Vein endothelial cell (primary cell): ENCODE measurements at places on chromosomes 6 and 20. TPM values are rescaled to one million over a fixed set of nuclear protein-coding genes. Genes with fewer than 3 reads are reported as not detected.

The ANKRD6 gene
- 6.9 and 7.5 TPM in 2 replicates for total RNA-seq

The RBM38 gene
- total RNA-seq: 22.0 and 25.8 TPM in 2 replicates

The ADGRF4 gene
- not detected in 2 replicates for total RNA-seq

The METTL24 gene
- total RNA-seq: not detected in 2 replicates

The TNF gene
- total RNA-seq: not detected in 2 replicates

The TASP1 gene
- total RNA-seq: 6.5 and 9.6 TPM in 2 replicates

The CCN6 gene
- not detected in 2 replicates for total RNA-seq

The SLC17A3 gene
- total RNA-seq: not detected in 2 replicates

The OPN5 gene
- not detected in 2 replicates for total RNA-seq

The MEP1A gene
- total RNA-seq: not detected in 2 replicates

The CTAGE9 gene
- not detected in 2 replicates for total RNA-seq

The CALHM4 gene
- 0.33 and 0.38 TPM in 2 replicates for total RNA-seq

The DYNLT2 gene
- 0.98 and 1.1 TPM in 2 replicates for total RNA-seq

The LINC00237 gene
- not detected in 2 replicates for total RNA-seq

The IYD gene
- total RNA-seq: not detected in 2 replicates

The C20orf202 gene
- 0.33 TPM in 1 of 2 replicates, not detected in the other for total RNA-seq

The BPI gene
- not detected in 2 replicates for total RNA-seq

The HSPA12B gene
- total RNA-seq: 3.9 and 11.1 TPM in 2 replicates

The SLC22A16 gene
- not detected in 2 replicates for total RNA-seq

The B3GALT4 gene
- total RNA-seq: 2.6 and 5.9 TPM in 2 replicates

The SCGN gene
- total RNA-seq: not detected in 2 replicates

The PTCHD4 gene
- total RNA-seq: 23.5 and 24.5 TPM in 2 replicates

The IL17A gene
- total RNA-seq: not detected in 2 replicates

The RPS21 gene
- 715 and 841 TPM in 2 replicates for total RNA-seq

The PRKN gene
- 0.76 and 1.6 TPM in 2 replicates for total RNA-seq

The HFE gene
- total RNA-seq: 3.3 TPM in 2 replicates

The CENPW gene
- 10.1 and 12.2 TPM in 2 replicates for total RNA-seq

The THBS2 gene
- 1.1 and 2.0 TPM in 2 replicates for total RNA-seq

The TFAP2B gene
- not detected in 2 replicates for total RNA-seq

The LIN28B gene
- not detected in 2 replicates for total RNA-seq
